ENCODE measurements at places on chromosomes 2 and 18.

DNA sequence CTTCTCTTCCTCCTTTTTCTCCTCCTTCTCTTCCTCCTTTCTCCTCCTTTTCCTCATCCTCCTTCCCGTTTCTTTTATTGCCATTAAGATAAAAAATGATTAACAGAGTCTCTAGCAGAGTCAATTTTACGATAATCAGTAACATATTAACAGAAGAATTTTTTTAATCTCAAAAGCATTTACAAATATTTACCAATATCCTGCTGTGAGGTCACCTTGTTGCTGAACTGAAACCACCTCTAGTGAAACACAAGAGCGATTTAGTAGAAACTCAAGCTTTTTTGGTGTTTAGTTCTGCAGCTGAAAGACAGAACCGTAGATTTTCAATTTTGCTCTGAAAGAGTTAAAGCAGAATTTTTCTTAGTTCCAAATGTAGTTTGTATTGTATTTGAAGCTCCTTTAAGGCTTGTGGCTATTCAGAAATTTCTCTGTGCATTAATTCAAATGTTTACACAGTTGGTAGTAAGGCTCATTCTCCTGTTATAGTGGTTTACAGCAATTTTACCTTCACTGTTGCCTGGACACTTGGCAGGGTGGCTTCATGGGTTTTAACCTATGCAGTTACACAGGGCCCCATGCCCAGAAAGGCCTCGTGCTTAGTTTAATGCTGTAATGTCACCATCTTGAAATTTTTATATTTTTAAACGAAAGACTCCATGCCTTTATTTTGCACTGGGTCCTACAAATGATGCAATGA lies 1106.6 kb upstream of the FAM98A start:
- no peak for DNase-seq

- DNase-seq: no peak
Observed at GRCh38 chr18:73697353-73697752, 450.3 kb downstream of the FBXO15 start.

GRCh38 chr2:147644491-147644890 lies 200.3 kb upstream of the ACVR2A start:
- DNase-seq: no peak

DNA sequence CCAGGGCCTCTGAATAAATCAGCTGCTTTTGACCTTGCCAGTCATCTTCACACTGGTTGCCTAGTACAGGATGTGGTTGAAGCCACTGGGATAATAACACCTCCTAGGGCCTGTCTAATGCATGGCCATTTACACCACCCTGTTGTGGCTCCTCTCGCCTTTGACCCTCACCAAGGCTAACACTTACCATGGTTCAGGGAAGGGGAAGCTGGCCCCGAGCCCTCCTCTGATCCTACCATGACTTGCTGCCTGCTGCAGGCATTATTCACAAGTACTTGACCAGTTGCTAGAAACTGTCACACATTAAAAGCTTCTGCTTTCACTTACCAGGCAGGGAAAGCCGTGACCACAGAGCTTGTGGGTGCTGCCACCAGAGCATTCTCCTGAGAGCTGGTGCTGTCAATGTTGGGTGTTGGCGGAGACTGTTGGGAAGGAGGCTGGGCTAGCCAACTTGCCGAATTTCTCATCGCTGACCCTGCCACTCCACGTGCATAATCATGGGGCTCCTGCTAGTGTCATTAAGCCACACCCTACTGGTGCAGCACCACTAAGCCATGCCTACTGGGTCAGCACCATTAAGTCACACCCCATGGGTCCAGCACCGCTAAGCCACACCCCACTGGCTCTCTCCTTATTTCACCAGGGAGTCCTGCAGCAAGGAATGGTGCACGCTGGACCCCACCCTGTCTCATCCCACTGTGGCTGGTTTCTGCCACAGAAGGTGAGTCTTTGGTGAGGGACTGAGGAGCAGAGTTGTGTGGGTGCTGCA lies 47.0 kb upstream of the TTC39C start:
- DNase-seq: peak; percentile 35

DNA sequence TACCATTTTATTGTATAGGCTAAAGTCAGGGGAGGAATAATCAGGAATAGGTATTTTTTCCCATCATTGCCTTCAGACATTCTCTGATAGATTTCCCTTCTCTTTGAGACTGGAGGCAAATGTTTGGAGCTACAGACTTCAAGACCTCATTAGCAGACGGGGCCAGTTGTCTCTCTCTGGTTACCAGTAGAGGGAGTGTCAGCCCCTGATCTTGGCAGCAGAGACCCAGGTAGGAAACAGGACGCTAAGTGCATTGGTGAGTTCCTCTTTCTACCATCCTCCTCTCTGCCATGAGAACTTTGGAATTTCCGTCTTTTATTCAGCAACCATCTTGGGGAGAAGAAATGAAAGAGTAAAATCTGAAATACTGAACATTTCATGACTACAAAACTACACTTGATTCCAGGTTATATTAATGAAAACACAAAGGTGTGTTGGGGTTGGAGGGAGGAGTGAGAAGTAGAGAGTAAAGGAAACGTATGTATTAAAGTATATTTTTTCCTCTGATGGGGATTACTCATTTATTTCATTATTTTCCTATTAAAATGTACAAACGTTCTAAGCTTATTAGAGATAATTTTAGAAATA lies 186.2 kb upstream of the GCFC2 start:
- DNase-seq: peak; percentile 80

DNA sequence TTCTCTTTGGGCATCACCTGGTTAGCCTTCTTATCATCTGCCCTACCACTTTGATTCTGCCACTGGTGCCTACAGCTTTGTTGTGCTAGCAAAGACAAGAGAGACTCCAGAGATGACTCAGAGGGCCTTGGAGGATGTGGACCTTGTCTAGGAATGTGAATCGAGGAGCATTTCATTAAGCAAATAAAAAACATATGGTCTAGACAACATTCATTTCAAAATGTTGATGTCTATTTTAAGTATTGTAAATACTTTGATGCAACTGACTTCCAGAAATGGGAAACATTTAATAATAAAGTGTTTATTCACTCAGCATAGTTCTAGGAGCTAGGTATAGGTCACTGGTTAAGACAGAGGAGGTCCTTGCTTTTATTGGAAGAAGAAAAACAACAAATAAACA lies 195.5 kb downstream of the CDCA7 start:
- no peak for DNase-seq

GRCh38 chr2:199727306-199727705 lies 123.7 kb downstream of the FTCDNL1 start:
- DNase-seq: no peak

DNA sequence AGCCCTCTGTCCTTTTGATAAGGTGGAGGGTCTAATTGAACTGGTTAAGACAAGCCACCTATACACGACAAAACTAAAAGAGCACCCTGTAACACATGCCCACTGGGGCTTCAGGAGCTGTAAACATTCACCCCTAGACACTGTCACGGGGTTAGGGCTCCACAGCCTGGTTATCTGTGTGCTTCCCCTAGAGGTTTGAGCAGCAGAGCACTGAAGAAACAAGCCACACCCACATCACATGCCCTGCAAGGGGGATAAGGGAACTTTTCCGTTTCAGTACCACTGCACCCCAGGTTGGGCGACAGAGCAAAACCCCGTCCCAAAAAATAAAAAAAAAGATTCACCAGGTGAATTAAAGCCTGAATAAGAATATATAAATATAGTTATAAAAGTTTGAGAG lies 913.7 kb upstream of the ACVR2A start:
- DNase-seq: no peak

DNA sequence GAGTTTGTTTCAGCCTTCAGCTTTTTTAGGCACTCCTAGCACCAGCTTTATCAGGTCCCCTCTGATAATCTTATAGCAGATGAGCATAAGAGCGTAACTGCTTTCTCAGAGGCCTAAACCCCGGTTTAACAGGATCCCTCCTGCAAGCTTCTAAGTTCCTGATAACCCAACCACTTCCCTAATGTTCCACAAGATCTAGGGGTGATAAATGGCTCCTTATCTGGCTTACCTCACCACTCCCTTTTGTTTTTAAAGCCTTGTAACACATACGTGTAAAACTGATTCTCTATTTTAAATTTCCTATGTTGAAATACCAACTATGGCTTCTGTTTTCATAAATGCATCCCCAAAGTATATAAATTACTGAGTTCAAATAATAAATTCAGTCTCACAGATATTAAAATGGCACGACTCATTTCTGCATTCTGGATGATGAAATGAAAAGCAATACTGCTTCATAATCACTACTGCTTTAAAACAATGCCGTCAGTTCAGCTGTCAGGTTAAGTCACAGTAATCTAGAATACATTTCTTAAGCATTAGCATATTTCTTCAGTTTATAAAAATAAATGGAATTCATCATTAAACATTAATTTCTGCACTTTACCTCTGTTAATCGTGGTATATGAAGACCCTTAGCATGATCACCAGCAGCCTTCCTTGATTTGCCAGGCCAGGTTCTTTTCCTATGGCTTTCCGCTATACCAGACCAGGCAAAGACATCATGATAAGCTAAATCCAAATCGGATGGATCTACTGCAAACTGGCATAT lies 126.3 kb downstream of the C2orf74 start:
- DNase-seq: peak; percentile 80

GRCh38 chr2:36676364-36676763 lies 20.1 kb upstream of the VIT start:
- DNase-seq: no peak

DNA sequence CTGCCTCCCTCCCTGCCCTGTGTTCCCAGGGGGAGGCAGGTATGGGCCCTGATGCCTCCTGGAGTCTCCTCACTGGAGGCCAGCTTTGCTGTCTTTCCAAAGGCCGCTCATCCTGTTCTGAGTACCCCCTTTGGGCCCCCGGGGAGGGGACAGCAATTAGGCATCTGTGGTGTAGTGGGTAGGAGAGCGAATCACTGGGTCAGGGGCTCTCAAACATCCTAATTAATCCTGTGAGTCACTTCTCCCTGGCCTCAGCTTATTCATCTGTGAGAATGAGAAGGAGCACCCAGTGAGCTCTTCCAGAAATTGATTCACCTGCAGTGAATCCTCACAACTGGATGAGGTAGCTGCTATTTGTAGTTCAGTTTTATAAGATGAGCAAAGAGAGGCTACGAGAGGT lies 16.4 kb downstream of the TET3 start:
- no peak for DNase-seq

DNA sequence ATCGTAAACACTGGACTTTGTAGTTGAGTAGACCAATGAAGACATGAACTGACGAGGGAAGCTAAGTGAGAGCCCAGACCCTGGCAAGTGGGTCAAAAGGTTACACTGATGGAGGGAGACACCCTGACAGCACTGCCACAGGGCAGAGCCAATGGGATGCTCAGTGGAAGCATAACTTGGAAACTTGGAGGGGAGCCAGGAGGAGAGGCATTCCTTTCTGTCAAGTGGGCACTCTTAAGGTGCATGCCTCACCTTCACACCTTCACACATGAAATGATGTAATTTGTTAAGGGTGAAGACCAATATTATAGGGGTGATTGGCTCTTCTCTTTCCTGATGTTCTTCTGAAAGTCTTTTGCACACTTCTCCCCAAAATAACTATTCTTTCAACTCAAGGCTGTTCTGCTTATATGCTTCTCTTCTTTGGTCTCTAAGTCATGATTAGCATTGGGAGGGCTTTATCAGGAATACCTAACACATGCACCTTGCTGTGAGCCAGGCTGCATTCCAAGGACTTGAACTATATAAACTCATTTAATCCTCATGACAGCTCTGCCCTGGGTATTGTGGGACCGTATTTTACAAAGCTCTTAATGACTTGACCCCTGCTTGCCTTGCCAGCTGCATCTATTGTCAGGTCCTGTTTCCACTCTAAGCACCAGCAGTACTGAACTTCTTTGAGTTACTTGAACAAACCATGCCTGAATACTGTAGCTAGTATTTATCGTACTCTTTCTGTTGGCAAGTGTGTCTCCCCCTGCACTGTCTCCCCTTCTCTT lies 19.0 kb downstream of the RPL37A start:
- DNase-seq: no peak

GRCh38 chr2:54514822-54515569 lies 58.9 kb downstream of the SPTBN1 start:
- no peak for DNase-seq

DNA sequence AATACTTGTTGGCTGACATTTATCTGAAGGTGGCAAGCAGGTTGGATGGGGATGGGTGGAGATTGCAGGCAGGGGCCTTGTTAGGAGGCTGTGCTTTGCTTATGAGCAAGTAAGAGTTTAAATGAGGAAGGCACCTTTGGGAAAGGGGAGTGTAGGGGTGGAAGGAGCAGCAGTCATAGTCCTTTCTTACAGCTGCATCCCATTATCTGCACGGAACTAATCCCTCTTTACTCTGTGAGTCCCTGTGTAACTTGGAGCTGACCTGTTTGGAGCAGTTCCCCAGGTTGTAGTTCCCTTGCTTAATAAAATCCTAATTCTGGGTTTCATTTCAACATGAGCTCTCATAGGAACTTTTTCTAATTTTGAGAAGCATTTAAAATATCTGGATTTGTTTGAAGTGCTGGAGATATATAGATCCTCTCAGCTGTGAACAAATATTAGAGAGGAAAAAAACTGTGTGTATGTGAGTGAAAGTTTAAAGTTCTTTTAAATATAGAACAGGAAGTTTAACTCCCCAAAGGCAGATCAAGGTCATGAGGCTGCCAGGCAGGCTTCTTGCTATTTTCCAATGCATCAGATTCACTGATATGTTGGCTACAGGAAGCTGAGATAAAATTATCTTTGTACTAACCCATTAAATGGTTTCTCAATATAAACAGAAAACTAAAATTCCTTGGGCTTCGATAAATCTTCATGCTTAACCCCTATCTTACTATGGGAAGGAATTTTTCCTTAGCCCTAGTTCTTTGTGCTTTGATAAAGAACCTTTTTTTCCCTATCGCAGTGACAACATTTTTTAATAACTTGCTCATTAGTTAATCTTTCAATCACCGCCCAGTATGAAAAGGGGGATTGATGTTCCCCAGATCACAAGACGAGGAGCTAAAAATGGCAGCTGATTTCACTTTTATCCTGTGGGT lies 104.6 kb upstream of the EML6 start:
- peak; percentile 20 for DNase-seq

GRCh38 chr18:50286391-50287027 lies 983 bp downstream of the CXXC1 start:
- no peak for DNase-seq

DNA sequence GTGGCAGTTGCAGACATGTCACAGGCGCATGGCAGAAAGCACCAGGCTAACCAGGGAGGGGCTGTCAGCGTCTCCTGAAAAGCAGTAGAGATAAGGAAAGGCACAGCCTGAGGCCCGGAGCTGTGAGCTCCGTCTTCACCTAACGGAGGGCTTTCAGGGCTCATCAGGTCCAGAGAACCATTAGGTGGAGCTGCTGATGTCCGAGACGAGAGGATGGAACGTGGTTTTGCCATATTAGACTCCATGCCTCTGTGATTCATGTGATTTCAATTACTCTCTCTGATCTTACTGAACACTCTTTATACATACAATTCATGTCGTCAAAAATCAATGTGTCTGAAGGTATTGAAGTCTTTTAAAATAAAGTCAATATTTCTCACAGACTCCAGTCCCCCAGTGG lies 120.3 kb upstream of the RAB6C start:
- DNase-seq: no peak

GRCh38 chr2:236915726-236916125 lies 170.0 kb upstream of the COPS8 start:
- DNase-seq: no peak

GRCh38 chr2:44935729-44936098 lies 5.8 kb upstream of the SIX3 start:
- no peak for DNase-seq

All from Kasumi-1 (cell line).